A172 (cell line): ENCODE measurements at places on chromosomes 1 and 21. TPM values are rescaled to one million over a fixed set of nuclear protein-coding genes. Genes with fewer than 3 reads are reported as not detected.

- DNase-seq: no peak
These were observed 120.2 kb downstream of the TLR5 start for GRCh38 chr1:223022641-223023473.

DNA sequence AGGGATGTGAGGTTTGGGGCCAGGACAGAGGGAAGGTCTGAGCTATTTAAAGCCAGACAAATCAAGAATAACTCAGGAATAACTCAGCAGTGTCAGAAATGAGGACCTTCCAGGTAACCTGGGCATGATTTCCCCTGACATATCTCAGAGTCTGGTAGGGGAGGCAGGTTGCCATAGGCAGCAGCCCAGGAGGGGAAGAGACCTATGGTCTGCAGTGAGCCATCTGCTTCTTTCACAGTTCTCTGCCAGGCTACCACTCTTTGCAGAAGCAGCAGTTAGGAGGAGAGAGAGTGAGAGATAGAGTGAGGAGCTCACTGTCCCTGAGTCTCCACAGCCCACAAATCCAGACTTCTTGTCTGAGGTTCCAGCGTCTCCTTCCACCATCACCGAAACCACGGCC, 6.3 kb upstream of the VSIG8 start:
- no peak for DNase-seq

DNA sequence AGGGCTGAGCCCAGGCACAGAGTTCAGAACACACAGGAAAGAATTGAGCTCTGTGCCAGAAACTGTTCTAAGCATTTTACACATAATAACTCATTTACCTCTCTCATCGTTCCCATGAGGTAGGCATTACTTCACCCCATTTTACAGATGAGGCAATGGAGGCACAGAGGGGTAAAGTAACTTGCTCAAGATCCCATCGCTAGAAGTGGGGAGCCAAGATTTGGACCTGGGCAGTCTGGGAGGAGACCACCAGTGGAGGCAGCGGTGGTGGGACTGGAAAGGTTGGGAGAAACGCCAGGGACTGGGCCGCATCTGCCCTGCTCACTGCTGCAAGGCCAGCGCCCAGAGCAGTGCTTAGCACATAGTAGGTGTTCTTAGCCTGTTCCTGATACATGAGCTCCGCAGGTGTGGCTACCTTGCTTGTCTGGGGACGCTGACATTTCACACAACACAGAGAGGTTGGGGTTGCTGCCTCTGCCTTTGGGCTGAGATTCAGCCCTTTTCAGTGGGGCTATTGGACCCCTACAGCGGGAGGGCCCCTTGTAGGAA, 27.8 kb upstream of the EPS8L3 start:
- DNase-seq: no peak

The COL9A2 gene
- total RNA-seq: 0.67 and 0.90 TPM in 2 replicates

The SEMA6C gene
- total RNA-seq: 2.5 and 4.4 TPM in 2 replicates
